ENCODE measurements at places on chromosomes 16 and 17.

- no peak for DNase-seq
Measured at GRCh38 chr17:64968652-64969501, 49.6 kb upstream of the LRRC37A3 start.

DNA sequence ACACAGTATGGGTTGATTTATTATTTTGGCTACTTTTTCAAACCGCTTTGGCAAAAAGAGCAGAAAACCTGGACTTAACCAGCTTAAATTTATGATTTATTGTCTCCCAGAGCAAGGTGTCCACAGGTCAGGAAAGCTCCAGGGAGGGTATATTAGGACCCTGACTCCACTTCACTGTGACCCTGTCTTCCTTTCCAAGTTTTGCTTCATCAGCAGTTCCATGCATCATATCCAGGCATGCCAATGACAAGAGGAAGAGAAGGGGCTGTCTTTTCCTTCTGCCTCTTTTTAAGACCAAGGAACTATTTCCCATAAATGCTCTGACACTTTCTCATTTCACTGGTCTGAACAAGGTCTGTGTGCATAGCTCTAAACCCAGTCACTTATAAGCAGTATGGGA lies 316.8 kb downstream of the CA10 start:
- no peak for DNase-seq

DNA sequence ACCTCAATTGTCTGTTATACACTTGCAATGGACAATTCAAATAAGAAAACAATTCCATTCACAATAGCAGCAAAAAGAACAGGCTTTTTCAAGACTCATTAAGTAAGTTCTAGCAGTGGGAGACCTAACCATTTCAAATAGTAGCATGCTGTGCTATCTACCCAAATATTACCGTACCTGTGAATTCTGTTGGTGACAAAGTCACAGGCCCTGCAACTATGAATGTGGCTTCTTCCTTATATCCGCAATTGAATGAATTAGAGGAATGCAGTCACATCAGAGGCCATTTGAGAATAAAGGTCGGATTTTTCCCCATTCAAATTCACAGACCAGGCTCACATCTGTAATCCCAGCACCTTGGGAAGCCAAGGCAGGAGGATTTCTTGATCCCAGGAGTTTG lies 800 bp upstream of the NME4 start:
- DNase-seq, result no peak

GRCh38 chr16:84048270-84048669 lies 5.7 kb upstream of the SLC38A8 start:
- DNase-seq, result no peak
